ENCODE measurements at places on chromosomes 5 and 9.

- no peak for DNase-seq
Observed at GRCh38 chr5:65876496-65876895, 49.9 kb upstream of the ERBIN start.

- DNase-seq, result no peak
Observed at GRCh38 chr5:141850244-141850768, 27.9 kb downstream of the PCDH1 start.

DNA sequence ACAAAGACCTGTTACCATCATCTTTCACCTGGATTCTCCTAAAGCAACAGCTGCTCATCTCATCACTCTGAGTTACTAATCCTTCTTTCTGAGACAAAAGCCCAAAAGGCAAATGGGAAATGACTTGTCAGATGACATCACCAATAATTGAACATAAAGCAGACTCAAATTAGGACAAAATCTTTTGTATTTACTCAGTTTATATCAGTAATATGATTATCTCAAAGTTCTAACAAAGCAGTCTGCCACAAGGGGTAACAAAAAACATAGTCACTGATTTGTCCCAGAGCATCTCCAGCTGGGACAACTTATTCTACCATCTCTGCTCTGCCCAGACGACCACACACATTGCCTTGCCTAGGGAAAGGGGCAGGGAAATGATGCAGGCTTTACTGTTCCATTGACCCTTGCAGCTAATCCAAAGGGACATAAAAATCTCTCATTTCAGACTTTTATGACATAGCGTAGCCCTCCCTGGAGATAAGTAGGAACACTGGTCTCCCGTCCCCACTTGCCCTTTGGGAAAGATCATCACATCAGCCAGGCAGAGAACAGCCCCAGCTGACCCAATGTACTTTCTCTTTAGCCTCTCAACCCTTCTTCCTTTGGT is 249.5 kb upstream of the PTGER4 start:
- DNase-seq, result no peak

- DNase-seq, result no peak
Observed at GRCh38 chr5:143594902-143595818, 191.7 kb upstream of the NR3C1 start.

- no peak for DNase-seq
Observed at GRCh38 chr5:15834596-15835245, 334.7 kb downstream of the FBXL7 start.

DNA sequence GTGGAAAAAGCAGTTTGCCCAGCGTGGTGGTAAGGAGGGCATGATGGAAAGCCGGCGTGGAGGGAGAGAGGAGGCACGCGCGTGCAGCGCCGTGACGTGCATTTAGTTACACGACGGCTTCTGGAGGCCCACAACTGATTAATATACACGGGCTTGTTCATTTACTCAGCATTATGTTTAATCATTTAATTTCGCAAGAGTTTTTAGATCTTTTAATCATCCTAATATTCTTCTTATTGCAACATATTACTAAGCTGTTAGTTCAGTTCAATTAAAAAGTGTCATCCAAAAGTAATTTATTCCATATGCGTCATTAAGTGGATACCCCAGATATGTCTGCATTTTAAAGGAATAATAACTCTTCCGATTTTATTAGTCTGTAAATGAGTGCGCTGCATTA is 220.5 kb downstream of the HSPA4 start:
- no peak for DNase-seq

DNA sequence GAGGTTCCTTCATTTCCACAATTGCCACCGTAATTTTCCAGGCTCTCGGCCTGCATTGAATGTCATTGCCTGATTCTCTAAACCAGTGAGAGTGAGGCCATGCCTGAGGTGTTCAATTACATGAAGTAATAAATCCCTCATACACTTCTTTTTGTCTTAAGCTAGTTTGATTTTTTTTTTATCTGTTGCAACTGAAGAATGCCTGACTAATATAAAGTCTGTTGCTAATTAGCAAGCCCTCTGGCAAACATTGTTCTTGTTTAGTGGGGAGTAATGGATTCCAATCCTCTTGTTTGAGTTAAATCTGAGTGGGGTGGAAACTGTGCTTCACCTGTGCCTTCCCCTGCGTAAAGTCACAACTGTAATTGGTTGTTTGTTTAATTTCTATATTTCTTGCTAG is 338.1 kb upstream of the ATP10B start:
- no peak for DNase-seq

GRCh38 chr9:38386319-38386895 is 6.1 kb upstream of the ALDH1B1 start:
- DNase-seq, result no peak

Data from left forelimb (tissue), 1 donor.